Neural crest cell (in vitro differentiated cells): ENCODE measurements at places on chromosomes 12 and 14.

- no peaks in the 10 kb centered on the region for H3K27me3 ChIP-seq
- H3K27ac ChIP-seq, result no peak overlapping the region
- no peak for DNase-seq
- H3K36me3 ChIP-seq, result peaks cover 41% of the 10 kb centered on the region
Observed at GRCh38 chr12:16389594-16389993, 42.1 kb downstream of the MGST1 start.

GRCh38 chr12:90090929-90091651 is 382.5 kb upstream of the ATP2B1 start:
- DNase-seq, result no peak
- peak overlapping the region; percentile 13 for H3K4me3 ChIP-seq
- H3K4me1 ChIP-seq, result peaks cover 39% of the 10 kb centered on the region
- peak overlapping the region; percentile 14 for H3K27ac ChIP-seq
- H3K27me3 ChIP-seq, result no peaks in the 10 kb centered on the region

- H3K36me3 ChIP-seq, result no peaks in the 10 kb centered on the region
- H3K4me3 ChIP-seq, result no peak overlapping the region
- no peak for DNase-seq
- H3K27me3 ChIP-seq, result no peaks in the 10 kb centered on the region
Observed at GRCh38 chr12:31331242-31331641, 5.3 kb upstream of the SINHCAF start.

GRCh38 chr14:36270191-36270590 is 50.2 kb downstream of the MBIP start:
- DNase-seq, result no peak
- peaks cover 21% of the 10 kb centered on the region for H3K4me1 ChIP-seq
- H3K4me3 ChIP-seq, result no peak overlapping the region
- H3K27me3 ChIP-seq, result peaks cover 90% of the 10 kb centered on the region
- H3K27ac ChIP-seq, result no peak overlapping the region

DNA sequence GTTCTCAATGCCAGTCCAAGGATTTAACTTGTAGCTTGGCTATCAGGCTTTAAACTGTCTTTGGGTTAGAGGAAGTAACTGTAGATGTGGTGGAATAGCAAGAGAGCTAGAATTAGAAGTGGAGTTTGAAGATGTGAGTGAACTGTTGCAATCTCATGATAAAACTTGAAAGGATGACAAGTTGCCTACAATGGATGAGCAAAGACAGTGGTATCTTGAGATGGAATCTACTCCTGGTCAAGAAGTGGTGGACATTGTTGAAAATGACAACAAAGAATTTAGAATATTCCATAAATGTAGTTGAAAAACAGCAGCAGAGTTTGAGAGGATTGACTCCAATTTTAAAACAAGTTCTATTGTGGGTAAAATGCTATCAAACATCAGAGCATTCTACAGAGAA is 199.0 kb downstream of the DUSP6 start:
- H3K4me1 ChIP-seq, result peaks cover 11% of the 10 kb centered on the region
- H3K27ac ChIP-seq, result no peak overlapping the region
- no peak for DNase-seq
- H3K27me3 ChIP-seq, result no peaks in the 10 kb centered on the region

DNA sequence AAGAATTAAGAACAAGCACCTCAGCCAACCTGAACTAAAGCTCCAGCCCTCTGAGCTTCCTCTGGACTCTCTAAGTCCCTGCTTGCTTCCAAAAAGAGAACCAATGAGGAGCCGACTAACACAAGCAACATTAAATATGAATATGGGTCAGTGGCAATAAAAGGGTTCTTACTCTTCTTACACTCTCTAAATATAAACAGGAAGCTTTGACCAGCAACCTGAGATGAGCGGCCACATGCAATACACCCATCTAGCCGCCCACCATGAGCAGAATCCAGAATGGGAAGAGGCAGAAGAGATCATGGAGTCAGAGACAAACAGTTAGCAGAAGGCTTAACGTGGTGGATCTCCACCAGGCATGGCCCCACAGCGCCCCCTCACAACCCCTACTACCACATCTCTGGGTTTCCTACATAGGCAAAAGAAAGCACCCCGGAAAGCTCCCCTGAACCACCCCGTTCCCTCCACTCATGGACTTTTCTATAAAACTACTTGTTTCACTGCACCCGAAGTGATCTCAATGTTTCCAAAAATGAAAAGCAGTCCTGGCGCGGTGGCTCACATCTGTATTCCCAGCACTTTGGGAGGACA is 59.4 kb downstream of the TTC7B start:
- peaks cover 5% of the 10 kb centered on the region for H3K4me1 ChIP-seq
- DNase-seq, result no peak
- peaks cover 2% of the 10 kb centered on the region for H3K27me3 ChIP-seq
- peak overlapping the region; percentile 20 for H3K4me3 ChIP-seq

DNA sequence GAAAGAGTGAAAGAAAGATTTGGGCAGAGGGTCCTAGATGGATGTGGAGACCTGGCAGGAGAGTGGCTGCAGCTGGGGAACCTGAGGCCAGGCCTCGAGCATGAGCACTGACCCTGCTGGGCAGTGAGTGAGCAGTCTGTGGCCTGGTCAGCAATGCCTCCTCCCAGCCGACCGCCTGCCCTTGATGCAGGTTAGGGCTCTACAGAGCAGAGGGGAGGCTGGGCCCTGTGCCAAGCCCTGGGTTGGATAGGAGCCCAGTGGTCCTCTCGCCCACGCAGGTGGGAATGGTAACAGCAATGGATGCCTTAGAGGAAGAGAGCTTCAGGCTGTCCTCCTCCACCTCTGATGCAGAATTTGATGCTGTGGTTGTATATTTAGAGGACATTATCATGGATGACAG is 59.8 kb downstream of the RAB35 start:
- no peak overlapping the region for H3K4me3 ChIP-seq
- H3K27me3 ChIP-seq, result no peaks in the 10 kb centered on the region
- DNase-seq, result no peak
- H3K27ac ChIP-seq, result no peak overlapping the region
- H3K4me1 ChIP-seq, result no peaks in the 10 kb centered on the region

- peaks cover 5% of the 10 kb centered on the region for H3K36me3 ChIP-seq
- H3K27ac ChIP-seq, result no peak overlapping the region
- H3K4me1 ChIP-seq, result no peaks in the 10 kb centered on the region
- H3K4me3 ChIP-seq, result no peak overlapping the region
- no peak for DNase-seq
Observed at GRCh38 chr12:27844366-27845090, 64.5 kb upstream of the MANSC4 start.

- no peak overlapping the region for H3K27ac ChIP-seq
- no peak for DNase-seq
- no peak overlapping the region for H3K4me3 ChIP-seq
- no peaks in the 10 kb centered on the region for H3K36me3 ChIP-seq
- no peaks in the 10 kb centered on the region for H3K27me3 ChIP-seq
Observed at GRCh38 chr12:107439026-107439738, 246.4 kb upstream of the PWP1 start.

DNA sequence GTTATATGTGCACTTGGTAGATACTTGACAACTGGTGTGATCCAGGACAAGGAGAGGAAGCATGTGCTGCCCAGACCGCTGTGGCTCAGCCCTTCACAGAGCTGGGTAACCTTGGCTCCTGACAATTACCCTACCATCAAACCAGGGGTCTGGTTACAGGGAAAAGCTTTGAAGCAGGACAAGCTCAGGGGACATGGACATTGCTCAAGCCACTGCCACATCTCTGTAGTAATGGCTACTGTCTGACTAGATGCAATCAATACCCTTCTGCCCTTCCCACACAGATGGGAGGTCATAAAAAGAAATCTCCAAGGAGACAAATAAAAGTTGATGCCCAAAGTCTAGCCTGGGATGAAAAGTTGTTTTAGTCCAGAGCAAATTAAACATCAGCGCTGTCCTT is 577.4 kb downstream of the MED13L start:
- no peaks in the 10 kb centered on the region for H3K4me1 ChIP-seq
- no peak overlapping the region for H3K27ac ChIP-seq

DNA sequence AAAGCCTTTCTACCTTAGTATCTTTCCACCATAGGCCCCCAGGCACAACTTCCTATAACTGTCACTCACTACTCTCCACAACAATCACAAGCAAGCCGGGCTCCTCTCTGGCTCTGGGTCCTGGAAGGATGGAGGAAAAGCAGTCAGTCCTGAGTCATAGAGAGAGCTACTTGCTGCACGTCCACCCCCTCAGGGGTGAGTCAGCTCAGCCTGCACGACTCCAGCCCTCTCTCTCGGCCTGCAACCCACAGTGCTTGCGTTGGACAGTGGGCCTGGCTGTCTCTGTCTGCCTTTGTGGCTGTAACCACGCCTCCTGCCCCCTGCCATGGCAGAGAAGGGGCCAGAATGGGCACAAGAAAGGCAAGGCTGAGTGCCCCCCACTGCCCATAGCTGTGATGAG is 154.1 kb upstream of the FKBP4 start:
- H3K4me3 ChIP-seq, result no peak overlapping the region
- no peak for DNase-seq
- no peaks in the 10 kb centered on the region for H3K36me3 ChIP-seq
- peaks cover 17% of the 10 kb centered on the region for H3K4me1 ChIP-seq

DNA sequence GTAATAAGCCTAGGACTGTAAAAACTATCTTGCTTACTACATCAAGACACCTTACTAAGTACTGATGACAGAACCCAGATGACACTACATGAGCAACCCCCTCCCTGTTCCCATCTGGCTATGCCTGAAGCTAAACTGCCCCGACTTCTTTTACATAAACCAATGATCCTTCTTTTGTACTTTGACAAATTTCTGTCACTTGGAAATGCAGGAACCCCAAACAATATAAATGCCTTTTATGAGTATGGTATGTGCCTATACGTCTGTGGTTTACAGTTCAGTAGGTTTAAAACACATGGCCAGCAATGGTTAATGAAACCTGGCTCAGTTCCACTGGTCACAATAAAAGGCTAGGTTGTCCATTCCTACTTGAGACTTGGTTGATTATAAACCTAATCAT is 6.1 kb downstream of the SYCP3 start:
- H3K36me3 ChIP-seq, result peaks cover 11% of the 10 kb centered on the region
- DNase-seq, result no peak
- H3K27ac ChIP-seq, result no peak overlapping the region
- H3K4me3 ChIP-seq, result no peak overlapping the region
- H3K27me3 ChIP-seq, result no peaks in the 10 kb centered on the region

GRCh38 chr12:42217656-42218055 is 20.4 kb downstream of the YAF2 start:
- H3K27ac ChIP-seq, result no peak overlapping the region
- no peak for DNase-seq
- H3K27me3 ChIP-seq, result no peaks in the 10 kb centered on the region
- peaks cover 14% of the 10 kb centered on the region for H3K4me1 ChIP-seq
- no peak overlapping the region for H3K4me3 ChIP-seq

DNA sequence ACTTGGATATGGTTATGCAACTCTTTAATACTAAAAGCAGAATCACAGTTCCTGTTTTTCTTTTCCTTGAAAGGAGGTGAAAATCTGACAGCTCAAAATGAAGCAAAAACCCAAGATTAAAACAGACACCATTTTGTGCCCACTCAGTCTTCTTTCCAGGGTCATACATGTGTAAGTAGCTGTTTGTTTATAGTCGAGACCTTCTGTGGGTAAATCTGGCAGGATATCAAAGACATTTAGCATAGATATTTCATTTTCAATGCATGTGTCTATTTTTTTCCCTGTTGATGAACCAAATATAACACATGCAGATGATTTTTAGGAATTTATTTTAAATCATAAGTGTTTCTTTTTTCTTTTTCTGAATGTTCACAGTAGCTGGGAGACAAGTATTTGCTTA is 398.8 kb downstream of the FOXG1 start:
- no peak overlapping the region for H3K4me3 ChIP-seq
- no peak for DNase-seq
- H3K4me1 ChIP-seq, result no peaks in the 10 kb centered on the region
- H3K27me3 ChIP-seq, result no peaks in the 10 kb centered on the region
- H3K27ac ChIP-seq, result no peak overlapping the region
- no peaks in the 10 kb centered on the region for H3K36me3 ChIP-seq

- no peak overlapping the region for H3K4me3 ChIP-seq
- no peak for DNase-seq
- H3K4me1 ChIP-seq, result no peaks in the 10 kb centered on the region
- no peak overlapping the region for H3K27ac ChIP-seq
Observed at GRCh38 chr14:85334316-85334715, 195.6 kb upstream of the FLRT2 start.

- DNase-seq, result no peak
- no peak overlapping the region for H3K4me3 ChIP-seq
- no peaks in the 10 kb centered on the region for H3K36me3 ChIP-seq
Observed at GRCh38 chr12:12606781-12607589, 4.7 kb upstream of the CREBL2 start.

GRCh38 chr14:84959851-84960520 is 570.0 kb upstream of the FLRT2 start:
- no peak overlapping the region for H3K27ac ChIP-seq
- no peak for DNase-seq
- no peak overlapping the region for H3K4me3 ChIP-seq
- no peaks in the 10 kb centered on the region for H3K36me3 ChIP-seq
